ENCODE measurements at places on chromosomes 7 and 10.

DNA sequence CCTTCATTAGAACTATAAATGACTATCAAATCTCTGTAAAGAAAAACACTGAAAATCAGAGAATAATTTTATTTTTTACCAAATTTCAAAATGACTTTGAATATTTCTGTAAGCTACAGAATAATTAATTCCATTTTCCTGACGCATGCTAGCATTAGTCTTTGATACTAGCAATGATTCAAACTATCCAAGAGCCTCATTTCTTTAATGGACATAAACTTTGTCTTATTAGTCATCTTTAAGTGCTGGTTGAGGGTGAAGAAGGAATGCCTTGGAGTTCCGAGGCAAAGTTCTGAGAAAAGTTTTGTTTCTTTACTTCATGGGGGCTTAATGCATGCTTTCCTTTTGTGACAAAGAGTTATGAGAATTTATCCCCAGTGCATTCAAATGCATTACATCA lies 137.3 kb downstream of the AGMO start:
- DNase-seq = no peak

- DNase-seq = no peak
These were observed 5.7 kb upstream of the R3HCC1L start for GRCh38 chr10:98128802-98129201.

GRCh38 chr10:6195846-6196245 lies 6.9 kb upstream of the PFKFB3 start:
- DNase-seq = no peak

- peak; percentile 34 for DNase-seq
These were observed 27.1 kb downstream of the OGDH start for GRCh38 chr7:44633254-44634186.

DNA sequence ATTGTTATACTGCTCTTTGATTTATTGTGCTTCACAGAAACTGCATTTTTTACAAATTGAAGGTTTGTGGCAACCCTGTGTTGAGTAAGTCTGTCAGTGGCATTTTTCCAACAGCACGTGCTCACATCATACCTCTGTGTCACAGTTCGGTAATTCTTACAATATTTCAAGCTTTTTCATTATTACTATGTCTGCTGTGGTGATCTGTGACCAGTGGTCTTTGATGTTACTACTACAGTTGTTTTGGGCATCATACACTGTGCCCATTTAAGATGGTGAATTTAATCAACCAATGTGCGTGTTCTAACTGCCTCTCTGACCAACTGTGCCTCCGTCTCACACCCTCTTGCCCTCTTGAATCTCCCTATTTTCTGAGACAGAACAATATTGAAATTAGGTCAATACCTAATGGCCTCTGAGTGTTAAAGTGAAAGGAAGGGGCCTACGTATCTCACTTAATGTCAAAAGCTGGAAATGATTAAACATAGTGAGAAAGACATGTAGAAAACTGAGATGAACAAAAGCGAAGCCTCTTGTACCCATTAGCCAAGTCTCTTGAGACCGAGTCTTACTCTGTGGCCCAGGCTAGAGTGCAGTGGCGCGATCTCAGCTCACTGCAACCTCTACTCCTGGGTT lies 20.2 kb upstream of the ASL start:
- no peak for DNase-seq

DNA sequence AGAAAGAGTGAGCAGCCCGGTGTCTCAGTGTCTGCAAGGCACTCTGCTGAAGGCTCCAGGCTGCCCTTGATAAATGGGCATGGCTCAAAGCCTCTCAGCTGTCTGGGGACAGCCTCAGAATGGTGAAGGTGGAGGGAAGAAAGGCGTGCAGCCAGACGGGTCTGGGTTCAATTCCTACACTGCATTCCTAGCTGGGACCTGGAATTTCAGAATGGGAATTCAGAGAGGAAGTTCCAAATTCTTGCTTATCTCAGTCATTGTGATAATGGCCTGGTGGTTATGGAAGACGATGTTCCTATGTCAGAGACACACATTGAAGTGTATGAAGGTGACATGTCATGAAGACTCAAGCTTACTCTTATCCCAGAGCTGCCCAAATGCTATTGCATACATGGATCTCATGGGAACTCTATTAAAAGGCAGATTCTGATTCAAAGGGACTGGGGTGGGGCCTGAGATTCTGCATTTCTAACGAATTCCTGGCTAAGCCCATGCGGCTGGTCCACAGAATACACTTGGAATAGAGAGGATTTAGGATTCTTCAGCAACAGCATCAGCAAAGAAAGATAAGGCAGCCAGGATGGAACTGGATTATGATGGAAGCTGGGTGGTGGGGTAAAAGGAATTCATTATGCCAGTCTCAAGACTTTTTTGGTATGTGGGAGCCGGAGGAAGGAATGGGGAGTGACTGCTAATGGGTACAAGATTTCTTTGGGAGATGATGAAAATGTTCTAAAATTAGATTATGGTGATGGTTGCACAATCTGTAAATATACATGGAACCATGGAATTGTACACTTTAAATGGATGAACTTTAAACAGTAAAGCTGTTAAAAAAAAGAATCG lies 82.6 kb upstream of the ZMIZ1 start:
- no peak for DNase-seq

GRCh38 chr7:139572704-139573385 lies 49.4 kb downstream of the CLEC2L start:
- no peak for DNase-seq

DNA sequence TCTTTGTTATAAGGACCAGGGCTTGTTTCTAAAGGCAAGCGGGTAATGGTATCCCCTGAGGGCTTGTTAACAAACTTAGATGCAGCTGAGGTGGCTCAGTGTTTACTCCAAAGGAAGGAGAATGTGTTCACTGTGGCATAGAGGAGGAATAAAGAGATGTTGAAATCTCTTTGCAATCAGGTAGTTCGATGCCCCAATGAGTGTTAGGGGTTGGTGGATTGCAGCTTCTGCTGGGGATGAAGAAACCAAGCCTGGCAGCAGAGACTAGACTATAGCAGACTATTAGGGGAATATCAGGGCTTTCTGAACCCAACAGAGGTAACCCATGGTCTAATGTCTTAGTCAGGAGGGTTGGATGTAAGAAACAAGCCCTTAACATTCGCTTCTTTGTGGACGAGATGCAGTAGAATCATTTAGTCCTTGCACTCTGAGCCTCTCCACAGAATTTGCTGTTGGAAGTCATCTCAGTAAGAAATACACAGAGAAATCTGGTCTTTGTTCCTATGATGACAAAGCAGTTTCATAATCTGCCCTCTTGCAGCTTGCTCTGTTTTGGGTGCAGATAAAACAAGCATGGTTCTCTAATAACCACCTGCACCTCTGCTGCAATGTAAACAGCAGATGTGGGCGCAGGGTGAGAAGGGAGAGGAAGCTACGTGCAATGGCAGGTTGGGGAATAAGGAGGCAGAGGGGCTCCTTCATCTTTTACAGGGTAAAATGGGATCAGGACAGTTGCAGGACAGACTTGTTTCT lies 108.6 kb downstream of the NRF1 start:
- DNase-seq = no peak

DNA sequence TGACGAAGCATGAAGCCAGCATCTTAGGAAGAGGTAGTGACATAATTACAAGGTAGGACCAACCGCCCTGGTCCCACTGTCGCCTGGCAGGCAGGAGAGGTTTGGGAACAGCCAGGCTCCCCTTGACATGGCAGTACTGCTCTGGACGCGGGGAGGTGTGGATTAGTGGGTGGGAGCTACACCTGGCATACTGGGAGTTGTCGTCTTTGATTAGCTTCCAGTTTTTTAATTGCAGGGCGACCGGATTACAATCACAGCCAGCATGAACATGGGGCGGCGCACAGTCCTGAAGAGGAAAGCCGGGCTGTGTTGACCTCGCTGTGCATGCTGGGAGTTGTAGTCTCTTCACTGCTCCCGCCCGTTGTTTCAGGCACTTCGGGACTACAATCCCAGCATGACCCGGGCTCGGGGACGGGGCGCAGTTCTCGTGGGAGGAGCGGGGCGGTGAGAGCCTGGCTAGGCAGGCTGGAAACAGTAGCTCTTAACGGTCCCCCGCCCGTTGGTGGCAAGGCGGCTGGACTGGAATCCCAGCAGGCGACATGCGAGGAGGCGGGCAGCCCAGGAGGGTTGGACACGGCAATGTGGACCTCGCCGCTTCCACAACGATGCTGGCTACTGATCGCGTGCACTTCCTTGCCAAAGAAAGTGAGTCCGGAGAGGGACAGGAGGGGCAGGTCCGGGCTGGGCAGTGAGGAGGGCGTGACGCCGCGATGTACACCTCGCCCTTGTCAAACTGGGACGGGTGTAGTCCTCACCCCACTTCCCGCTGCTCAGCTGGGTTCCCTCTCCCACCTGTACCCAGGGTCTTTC lies 98.0 kb upstream of the ZNF722 start:
- no peak for DNase-seq

- DNase-seq = no peak
These were observed 10.5 kb upstream of the GUSB start for GRCh38 chr7:65992526-65992925.

DNA sequence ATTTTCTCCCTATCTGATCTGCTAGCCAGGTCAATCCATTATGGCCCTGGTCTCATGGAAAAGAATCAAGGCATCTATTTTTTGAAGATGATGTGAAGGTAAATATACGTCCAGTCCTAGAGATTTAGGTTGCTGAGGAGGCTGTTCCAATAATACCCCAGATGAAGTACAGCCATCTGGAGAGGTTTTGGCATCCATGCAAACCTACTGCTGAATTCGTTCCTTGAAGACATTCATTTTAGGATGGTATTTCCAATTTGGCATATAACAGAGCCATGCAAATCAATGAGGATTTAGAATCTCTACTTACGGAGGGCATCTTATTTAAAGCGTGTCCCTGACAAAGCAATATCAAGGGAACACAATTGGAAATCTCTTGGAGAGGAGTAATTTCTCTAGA lies 465.5 kb downstream of the KCNMA1 start:
- no peak for DNase-seq

GRCh38 chr7:69318794-69319193 lies 279.5 kb upstream of the AUTS2 start:
- DNase-seq = no peak

GRCh38 chr7:26853788-26854393 lies 10.5 kb downstream of the SKAP2 start:
- DNase-seq = no peak

DNA sequence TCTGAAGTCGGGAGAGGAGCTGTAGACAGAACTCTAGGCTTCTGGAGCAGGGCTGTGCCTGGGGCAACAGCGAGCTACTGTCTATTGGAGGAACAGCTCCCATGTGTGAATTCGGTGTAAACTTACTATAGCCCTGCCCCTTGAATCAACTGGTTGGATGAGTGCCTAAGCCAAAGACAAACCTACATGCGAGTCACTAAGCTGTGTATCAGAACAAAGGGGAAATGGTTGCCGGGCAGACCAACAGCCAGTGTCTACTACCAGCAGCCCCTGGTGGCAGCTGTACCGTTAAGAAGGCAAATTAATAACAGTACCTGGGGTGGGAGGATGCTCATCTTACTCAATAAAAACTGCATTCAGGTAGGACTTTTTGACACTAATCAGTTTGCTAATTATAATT lies 343.6 kb downstream of the ACTR3B start:
- no peak for DNase-seq

GRCh38 chr7:69129951-69130350 lies 468.3 kb upstream of the AUTS2 start:
- DNase-seq = no peak

DNA sequence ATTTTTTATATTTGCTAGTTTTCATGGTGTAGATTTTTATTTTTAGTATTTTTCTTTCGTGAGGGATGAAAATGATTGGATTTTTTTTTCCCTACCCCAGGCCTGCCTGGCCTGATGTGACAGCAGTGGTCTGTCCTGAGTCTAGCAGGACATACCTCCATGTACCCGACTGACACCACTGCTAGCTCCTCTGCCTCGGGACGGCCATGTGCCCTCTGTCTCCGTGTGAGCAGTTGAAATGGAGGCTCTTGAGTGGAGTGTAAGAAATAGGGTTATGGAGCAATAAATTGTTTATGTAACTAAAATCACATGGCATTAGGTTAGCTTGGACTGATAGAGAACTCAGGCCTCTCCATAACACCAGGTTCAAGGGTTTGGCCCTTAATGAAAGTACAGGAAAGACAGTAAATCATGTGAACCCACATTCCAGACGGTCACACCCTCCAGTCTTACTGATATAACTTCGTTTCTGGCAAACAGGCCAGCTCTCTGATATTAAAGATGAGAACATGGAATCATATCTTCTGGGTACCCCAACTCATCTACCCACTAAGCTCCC lies 734.1 kb downstream of the KCNMA1 start:
- no peak for DNase-seq

DNA sequence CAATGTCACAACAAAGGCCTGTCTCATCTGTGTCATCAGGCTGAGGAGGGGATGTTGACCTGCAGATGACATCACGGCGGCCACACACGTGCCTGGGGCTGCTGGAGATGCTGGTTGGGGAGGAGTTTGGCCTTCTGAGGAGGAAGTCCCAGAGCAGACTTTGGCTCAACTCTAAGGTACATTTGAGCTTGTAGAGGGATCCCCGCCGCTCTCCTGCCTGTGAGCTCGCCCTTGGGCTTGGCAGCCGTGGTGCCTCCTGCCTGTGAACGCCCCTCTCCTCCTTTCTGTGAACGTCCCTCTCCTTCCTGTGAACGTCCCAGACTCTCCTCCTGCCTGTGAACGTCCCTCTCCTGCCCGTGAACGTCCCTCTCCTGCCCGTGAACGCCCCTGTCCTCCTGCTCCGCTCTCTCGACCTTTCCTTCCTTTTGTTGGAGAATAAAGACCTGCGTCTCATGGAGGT lies 176.4 kb downstream of the DNAJB6 start:
- DNase-seq = no peak

GRCh38 chr10:122010405-122011050 lies 21.6 kb downstream of the TACC2 start:
- DNase-seq = no peak

GRCh38 chr7:106417273-106417902 lies 132.6 kb upstream of the NAMPT start:
- no peak for DNase-seq

DNA sequence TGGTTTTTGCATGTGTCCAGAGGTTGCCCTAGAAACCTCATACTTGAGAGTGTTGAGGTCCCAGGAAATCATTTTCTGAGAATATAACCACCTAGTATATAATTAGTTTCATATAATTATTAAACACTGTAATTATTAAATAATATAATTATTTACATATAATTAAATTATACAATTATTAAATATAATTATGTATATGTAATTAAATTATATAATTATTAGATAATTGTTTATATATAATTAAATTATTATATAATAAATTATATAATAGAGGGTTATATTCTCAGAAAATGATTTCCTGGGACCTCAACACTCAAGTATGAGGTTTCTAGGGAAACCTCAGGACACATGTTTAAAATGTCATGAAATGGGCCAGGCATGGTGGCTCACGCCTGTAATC lies 27.6 kb downstream of the SCRN1 start:
- no peak for DNase-seq
